ENCODE measurements at places on chromosomes 1 and 21.

GRCh38 chr1:25580927-25581326 lies 35.7 kb upstream of the MAN1C1 start:
- DNase-seq = no peak

DNA sequence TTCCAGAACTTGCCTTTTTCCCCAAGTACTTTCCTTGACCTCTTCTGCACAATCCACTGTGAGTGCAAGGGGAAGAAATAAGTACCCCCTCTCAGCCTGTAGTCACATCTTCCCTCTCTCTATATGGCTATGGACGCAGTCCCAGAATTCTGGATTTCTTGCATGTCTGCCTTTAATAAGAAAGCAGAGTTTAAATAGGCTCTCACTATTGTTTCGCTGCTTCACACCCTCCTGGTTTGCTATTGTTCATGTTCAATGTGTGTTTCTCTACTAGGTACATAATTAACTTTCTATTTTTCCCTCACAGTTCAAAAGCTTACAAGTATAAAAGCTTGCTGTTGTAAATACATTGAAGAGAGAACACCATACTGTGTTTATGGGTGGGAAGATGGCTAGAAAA lies 181.5 kb upstream of the C1orf105 start:
- no peak for DNase-seq

DNA sequence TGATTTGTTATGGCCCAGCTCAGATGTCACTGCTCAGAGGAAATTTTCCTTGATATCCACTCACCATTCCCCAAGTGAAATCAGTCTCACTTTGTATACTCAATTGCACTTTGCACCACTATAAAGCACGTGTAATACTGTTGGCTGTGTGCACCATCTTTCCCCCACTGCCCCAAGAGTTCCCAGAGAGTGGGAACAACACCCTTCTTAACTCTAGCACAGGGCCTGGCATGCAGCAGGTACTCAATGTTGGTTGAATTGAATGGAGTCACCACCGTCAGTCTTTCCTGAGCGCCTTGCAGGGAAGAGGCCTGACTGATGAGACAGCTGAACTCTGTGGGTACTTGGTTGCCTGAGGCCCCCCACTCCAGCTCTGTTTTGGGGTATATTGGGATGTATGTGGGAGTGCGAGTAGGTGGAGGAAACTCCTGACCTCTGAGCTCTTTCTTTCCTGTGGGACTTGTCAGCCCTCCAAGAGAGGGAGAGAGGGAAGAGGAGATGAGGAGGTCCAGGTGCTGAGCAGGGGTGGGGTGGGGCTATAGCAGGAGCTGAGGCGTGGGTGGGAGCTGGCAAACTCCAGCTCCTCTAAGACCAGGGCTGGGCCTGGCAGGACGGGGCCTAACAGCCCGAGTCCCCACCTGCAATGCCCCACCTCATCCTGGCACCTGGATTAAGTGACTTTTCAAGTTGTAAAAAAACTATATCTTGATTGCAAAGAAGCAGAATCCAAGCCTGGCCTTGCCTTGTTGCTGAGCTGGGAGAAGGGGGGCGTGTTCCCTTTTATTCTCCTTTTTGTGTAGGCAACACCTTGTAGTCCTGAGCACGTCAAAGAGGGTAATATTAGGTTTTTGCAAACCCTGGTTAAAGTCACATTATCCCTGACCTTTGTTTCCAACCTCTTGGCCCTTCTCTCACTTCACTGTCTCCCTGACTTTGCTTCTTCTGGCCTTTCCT lies 19.4 kb upstream of the WASF2 start:
- no peak for DNase-seq

- DNase-seq = no peak
These were observed 8.8 kb upstream of the COL16A1 start for GRCh38 chr1:31712630-31713029.

GRCh38 chr1:76944942-76945341 lies 77.7 kb downstream of the ST6GALNAC5 start:
- peak; percentile 2 for DNase-seq

DNA sequence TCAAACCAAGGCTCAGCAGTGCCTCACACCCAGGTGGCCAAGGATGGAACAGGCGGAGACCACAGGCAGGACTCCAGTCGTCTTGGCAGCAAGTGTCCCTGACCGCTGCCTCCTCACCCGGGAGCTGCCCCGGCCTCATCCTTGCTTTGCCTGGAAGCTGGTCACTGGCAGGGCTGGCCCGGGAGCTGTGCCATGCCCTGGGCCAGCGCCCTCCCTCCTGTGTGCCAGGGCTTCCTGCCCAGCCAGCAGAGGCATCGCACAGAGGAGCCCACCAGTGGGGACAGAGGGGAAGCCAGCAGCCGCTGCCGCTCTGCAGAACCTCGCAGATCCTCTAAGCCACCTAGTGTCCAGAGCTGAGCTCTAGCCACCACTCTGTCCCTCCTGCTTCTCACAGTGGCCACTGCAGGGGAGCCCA lies 7.8 kb downstream of the CASZ1 start:
- DNase-seq = no peak

GRCh38 chr1:109508001-109508872 lies 1.3 kb downstream of the AMIGO1 start:
- no peak for DNase-seq
